ENCODE measurements at places on chromosomes 13 and 19.
A peak's percentile ranks its signal among the peaks of the same experiment; 100 is the strongest.

GRCh38 chr19:15837221-15837731 lies 21.8 kb upstream of the OR10H1 start:
- no peak for DNase-seq

GRCh38 chr19:48554385-48555091 lies 2.6 kb downstream of the SULT2B1 start:
- DNase-seq = peak; percentile 88

GRCh38 chr13:104057861-104058260 lies 991.6 kb upstream of the SLC10A2 start:
- DNase-seq = no peak

DNA sequence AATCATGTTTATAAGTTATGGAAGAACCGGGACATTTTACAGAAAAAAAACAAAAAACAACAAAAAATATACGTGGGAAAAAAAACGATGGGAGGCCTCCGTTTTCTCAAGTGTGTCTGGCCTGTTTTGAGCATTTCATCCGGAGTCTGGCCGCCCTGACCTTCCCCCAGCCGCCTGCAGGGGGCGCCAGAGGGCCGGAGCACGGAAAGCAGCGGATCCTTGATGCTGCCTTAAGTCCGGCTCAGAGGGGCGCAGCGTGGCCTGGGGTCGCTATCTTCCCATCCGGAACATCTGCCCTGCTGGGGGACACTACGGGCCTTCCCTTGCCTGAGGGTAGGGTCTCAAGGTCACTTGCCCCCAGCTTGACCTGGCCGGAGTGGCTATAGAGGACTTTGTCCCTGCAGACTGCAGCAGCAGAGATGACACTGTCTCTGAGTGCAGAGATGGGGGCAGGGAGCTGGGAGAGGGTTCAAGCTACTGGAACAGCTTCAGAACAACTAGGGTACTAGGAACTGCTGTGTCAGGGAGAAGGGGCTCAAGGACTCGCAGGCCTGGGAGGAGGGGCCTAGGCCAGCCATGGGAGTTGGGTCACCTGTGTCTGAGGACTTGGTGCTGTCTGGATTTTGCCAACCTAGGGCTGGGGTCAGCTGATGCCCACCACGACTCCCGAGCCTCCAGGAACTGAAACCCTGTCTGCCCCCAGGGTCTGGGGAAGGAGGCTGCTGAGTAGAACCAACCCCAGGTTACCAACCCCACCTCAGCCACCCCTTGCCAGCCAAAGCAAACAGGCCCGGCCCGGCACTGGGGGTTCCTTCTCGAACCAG lies 1.8 kb upstream of the APOE start:
- peak; percentile 95 for DNase-seq

- DNase-seq = peak; percentile 57
These were observed 583 bp downstream of the ZNF615 start for GRCh38 chr19:52007451-52007805.

GRCh38 chr19:7931221-7932061 lies 5.5 kb upstream of the CTXN1 start:
- no peak for DNase-seq

DNA sequence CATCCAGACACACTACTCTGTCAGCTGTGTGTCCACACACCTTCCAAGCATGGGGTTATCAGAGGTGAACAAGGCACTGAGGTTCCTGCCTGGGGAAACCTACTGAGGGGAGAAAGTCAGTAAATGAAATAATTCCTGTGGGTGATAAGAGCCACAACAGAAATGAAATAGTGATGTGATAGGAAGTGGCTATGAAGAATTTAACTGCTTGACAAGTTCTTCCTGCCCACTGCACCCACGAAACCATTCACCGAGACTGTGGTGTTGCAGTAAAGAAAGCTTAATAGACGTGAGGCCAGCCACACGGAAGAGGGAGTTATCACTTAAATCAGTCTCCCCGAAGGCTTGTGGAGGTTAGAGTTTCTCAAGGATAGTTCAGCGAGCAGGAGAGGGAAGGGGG lies 353.1 kb downstream of the UQCRFS1 start:
- DNase-seq = no peak

DNA sequence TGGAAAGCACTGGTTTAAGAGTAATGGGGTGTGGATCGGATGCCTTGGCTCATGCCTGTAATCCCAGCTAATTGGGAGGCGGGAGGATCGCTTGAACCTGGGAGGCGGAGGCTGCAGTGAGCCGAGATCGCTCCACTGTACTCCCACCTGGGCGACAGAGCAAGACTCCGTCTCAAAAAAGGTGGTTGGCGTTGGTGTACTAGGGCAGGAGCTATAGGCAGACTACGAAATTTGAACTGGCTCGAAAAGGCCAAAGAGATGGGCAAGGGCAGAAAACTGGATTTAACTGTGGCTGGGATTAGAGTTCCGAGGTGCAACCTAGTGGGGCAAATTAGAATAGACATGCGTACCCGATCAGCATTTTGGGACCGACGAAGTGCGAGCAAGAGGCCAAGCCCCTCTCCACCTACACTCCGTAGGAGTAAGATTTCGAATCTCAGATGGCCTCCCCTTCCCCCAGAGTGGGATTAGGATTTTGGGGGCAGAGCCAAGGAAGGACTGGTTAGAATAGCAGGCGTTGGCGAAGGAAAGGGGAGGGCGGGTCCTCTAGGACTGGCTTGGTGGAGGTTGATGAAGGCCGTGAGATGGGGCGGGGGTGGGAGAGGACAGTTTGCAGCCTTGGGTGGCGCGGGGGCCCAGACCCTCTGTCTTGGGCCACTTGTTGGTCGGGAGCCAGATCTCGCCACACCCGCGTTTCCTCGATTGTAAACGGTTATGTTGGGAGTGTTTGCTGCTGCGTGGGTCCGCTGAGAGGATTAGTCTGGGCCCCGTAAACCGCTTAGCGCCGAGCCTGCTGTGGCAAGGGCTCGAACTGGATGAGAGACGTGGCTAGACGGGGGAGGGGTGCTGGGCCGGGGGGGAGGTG lies 2.0 kb upstream of the INAFM1 start:
- DNase-seq = peak; percentile 38

GRCh38 chr19:34559045-34559444 lies 77.5 kb downstream of the WTIP start:
- DNase-seq = no peak

DNA sequence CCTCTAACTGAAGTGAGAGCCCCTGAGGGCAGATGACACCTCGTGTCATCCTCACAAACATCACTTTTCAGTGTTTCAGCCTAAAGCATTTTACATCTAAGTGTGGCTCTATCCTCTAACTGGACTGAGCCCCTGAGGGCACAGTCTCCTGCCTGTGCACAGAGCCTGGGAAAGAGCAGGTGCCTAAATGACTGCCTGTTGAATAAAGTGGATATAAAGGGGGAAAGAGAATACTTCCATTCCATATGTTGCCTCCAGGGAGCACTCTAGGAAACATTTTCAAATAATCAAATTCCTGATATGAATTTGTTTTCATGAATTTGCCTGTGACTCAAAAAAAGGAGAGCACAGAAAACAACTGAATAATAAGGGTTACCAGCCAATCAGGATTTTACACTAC lies 32.2 kb downstream of the CNMD start:
- peak; percentile 59 for DNase-seq

- DNase-seq = no peak
These were observed 118.7 kb downstream of the FRY start for GRCh38 chr13:32150239-32150638.

GRCh38 chr19:45079063-45079910 lies at the start of gene GEMIN7:
Gene GEMIN7, plus strand, starts transcription at chr19:45079260. Its CDS starts 10,855 bp downstream, at chr19:45090115.
- peak; percentile 96 for DNase-seq

DNA sequence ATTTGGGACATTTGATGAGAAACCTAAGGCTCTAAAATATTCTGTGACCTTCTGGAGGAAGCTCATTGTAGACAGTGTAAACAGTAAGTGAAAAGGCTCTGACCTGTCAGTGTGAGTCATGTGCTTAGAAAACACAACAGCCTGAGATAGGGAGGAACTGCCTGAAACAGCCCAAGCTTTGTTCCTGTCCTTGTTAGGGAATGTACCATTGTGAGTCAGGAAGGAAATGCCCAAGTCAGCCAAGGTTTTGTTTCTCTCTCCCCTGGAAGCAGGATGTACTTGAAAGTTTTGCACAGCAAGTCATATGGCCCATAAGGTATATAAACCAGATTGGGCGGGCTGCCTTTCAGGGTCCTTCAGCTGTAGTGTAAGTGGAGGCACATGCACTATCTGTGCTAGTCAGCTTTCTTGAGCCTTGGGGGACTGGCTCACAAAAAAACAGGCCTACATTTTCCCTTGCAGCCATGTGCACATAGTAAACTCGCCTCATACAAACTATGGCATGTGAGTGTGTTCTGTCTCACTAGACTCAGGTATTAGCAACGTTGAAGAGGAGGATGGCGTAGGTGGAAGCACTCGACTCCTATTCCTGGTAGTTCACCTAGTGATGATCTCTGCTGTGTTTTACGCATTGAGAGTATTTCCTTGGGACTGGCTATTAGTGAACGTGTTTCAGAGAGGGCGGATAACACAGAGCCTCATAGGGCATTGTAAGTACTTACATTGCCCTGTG lies 141.2 kb upstream of the KLHL1 start:
- DNase-seq = peak; percentile 62

GRCh38 chr19:53892981-53893325 lies 11.0 kb downstream of the PRKCG start:
- DNase-seq = no peak

DNA sequence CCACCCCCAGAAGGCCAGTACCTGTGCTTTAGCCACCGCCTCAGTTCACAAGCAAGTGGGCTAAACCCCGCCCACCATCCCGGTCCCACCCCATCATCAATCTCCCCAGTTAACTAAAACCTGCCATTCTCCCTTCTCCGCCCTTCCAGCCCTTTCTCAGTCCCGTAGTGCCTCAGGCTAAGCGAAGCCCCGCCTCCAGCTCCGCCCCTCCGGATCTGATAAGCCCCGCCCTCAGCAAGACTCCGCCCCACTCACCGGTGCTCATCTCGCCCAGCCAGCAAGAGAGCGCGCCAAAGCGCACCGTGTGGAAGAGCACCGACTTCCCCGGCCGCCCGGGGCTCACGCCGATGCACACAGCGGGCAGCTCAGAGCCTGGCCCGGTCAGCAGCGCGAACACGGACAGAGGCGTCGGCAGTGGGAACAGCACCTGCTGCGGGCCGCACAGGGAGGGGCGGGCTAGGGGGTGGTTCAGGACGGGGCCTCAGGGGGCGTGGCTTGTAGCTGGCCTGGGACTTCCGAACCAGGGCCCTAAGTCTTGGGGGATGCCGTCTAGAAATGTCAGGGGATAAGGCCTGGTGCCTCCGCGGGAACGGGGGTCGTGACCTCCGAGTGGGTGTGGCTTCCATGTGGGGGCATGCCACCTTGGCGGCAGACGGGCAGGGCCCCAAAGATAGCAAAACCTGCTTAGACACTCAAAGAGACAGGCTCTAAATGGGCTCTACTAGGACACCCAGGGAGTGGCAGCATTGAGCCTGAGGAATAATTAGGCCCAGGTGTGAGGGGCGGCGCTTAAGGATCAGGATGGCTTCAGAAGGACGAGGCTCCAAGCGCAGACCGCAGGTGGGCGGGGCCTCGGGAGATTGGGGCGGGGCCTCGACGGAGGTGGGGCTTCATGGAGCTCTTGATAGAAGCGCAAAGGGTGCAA lies 21.4 kb downstream of the MAP4K1 start:
- DNase-seq = peak; percentile 99

- DNase-seq = no peak
These were observed 38.3 kb downstream of the ANKRD10 start for GRCh38 chr13:110876609-110877008.

DNA sequence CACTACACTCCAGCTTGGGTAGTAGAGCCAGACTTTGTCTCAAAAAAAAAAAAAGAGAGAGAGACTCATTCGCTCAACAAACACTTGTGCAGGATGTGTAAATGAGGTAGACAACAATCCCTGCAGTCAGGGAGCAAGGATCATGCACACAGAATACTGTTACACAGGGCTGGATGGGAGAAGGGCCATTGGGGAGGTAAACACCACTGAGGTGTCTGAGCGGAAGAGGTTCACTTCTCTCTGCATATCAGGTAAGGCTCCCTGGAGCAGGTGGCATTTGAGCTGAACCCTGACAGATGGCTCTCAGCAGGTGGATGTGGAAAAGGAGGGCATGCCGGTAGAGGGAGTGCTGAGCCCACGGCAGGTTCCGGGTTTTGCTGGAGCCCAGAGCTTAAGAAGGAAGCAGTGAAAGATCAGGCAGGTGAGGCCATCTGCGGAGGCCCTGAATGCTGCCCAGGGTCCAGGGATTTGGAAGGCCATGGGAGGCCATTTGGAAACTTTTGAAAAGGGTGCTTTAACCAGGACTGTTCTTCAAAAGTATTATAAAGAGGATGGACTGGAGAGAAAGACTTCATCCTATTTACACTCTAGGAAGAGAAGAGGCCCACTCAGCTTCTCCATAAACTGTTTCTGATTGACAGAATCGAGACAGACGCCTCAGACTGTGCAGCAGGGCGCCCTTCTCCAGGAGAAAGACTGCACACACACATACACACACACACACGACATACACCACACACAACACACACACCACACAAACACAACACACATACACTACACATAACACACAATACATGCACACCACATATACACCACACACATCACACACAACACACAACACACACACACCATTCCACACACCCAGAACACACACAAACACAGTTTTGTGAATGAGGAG lies 199.4 kb downstream of the USP12 start:
- DNase-seq = peak; percentile 76

DNA sequence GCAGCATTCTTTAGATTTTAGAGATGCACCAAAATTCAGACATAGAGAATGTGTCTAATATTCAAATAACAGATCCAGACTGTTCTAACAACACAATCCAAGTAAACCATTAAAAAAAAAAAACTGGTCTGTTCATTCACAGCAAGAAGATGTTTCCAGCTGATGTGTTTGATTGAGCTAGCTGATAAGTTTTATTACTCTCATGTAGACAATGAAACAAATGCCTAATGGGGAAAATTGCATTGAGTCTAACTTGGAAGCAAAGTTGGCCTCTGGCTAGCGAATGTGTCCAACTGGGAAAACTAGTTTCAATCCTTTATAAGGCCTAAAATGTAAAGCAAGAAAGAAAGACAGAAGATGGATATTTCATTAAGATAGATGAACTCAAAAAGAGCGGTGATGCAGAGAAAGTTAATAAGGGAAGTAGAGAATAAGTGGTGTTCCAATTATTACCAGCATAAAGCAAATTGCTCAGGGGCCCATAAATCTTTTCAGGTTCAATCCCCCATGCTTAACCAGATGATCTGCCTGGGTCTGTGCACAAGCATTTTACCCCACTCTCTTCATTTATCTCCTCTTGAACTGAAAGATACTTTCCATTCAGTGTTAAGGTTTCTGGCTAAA lies 54.2 kb downstream of the PCDH9 start:
- DNase-seq = no peak

DNA sequence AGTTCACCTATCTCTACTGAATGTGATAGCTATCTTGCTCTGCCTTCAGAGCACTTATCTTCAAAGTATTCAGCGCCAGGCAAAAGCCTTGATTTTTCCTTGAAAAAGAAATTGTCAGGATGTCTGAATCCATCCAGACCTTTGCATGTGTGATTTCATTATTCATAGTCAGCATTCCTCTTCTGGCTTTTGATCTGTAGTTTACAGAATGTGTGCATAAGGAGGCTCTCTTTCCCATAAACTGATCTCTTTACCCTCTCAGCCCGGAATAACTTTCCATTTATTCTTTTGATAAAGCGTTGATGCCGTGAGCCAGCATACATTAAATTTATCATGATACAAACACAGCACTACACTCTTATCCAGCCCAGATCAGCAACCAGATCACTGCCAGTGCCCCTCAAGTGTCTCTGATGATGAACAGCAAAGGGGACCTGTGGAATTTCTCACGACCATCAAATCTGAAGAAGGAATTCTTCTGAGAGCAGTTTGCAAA lies 130.8 kb downstream of the DNAJC15 start:
- DNase-seq = no peak

GRCh38 chr13:70829748-70830147 lies 721.5 kb upstream of the KLHL1 start:
- no peak for DNase-seq

- no peak for DNase-seq
These were observed 49.1 kb downstream of the NFIX start for GRCh38 chr19:13044231-13044836.
